ENCODE measurements at places on chromosomes 2 and 18.

DNA sequence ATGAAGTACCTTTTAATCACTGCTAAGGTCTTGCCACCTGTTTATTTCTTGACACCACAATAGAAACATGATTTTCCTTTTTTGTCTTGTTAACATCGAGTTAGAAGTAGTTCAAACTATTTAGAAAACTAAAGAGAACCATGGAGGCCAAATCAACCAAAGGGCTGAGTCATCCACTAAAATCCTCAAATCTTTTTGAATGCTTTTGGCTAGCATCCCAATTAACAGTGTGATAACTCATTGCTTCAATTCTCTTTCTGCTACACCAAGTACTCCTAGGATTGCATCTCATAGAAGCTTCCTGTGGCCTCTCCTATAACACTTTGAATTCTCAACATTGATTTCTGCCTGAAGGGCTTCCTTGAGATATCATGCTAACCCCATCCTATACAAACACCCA is 159.9 kb upstream of the MMADHC start:
- DNase-seq = no peak

GRCh38 chr18:49223837-49224529 is 236.5 kb downstream of the DYM start:
- DNase-seq = peak; percentile 6

- DNase-seq = no peak
Measured at GRCh38 chr2:96683972-96684820, 41.6 kb downstream of the FER1L5 start.

DNA sequence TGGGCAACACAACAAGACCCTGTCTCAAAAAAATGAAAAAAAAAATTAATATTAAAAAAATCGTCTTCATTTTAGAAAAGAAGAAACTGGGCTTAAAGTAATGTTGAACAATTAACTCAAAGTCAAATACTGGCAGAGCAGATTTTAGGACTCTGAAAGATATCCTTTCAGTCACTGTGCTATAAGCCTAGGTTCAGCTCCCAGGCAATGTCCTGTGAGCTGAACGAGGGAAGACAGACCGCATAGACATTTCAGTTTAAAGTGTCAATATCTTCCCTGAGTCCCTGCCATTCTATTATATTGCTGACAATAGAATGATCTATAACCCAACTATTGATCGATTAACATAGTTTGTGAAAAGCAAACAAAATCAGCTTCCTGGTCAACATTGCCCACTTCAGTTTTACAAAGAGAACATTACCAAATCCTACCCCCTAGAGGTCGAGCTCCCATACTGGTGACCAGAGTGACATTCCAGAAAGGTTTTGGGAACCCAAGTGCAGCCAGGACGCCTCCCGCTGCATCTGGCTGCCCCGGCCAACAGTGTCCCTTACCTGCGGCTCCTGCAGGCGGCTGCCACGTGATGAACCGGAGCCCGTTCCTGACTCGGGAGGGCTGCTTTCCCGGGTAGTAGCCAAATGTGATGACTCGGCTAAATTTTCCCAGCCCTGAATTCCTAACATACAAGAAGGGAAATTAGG is 639 bp downstream of the MRO start:
- peak; percentile 9 for DNase-seq

DNA sequence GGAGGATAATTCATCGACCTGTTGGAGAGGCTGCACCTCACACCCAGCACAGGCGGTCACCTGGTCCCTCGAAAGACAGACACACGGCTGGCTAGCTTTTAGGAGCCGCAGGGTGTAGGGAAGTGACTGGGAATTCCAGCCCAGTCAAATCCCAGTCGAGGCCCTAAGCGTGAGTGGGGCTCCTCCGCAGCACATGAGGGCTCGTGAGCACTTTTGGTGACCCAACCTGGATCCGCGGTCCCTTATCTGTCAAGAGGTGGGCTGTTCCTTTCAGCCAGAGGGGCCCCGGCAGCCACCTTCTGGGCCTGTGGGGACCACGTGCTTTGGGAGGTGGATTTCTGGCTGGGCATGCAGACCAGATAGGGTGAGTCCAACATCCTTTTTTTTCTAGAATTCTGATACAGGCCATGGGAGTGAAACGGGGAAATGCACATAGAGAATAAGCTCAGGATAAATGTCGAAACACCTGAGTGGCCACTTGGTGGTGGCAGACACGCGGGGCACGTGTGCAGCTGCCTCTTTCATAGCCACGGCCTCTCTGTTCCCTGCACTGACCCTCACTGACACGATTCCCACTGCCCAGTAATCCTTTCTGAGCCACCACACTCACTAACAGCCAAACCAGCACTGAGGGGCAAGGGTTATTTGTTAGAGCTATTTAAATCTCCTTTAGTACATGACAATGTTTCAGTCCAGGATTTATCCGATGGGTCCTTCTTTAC is 148.4 kb upstream of the PXDN start:
- no peak for DNase-seq

- no peak for DNase-seq
Measured at GRCh38 chr18:32422201-32422600, 48.5 kb downstream of the GAREM1 start.

- no peak for DNase-seq
Measured at GRCh38 chr2:128316777-128317180, 1.9 kb downstream of the HS6ST1 start.

GRCh38 chr18:76376225-76376624 is 118.8 kb downstream of the ZNF516 start:
- DNase-seq = no peak

DNA sequence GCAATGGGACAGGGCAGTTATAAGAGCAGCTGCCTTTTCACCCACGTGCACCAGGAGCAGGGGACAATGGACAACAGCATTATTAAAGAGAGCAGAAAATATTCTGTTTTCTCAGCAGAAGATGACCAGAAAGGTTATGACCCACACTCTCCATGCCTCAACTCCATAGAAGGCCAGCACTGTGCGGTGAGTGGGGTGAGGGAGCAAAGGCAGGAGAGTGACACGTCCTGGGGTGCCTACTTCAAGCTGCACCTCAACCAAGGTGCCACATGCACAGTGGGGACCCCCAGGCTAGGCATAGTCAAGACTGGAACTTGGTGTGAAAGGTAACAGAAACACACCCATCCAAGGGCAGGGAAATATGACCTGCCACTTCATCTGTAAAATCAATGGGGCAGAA is 50.4 kb downstream of the POLR1A start:
- DNase-seq = no peak

DNA sequence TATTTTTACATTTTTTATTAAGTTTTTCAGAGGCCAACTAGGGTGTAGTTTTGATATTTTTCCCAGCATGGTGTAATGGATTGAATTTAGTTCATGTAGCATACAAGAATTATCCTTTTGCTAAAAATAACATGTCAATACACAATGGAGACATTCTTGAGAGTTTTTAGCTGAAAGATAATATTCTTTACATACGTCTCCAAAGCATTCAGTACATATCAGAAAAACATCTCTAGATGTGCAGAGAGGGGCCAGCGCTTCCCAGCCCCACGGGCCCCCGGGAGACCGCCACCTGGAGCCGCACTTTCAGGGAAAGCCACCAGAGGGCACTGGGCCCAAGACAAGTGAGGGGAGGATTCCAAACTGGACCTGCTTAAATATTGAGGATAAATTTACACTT is 499.4 kb downstream of the GALR1 start:
- no peak for DNase-seq

DNA sequence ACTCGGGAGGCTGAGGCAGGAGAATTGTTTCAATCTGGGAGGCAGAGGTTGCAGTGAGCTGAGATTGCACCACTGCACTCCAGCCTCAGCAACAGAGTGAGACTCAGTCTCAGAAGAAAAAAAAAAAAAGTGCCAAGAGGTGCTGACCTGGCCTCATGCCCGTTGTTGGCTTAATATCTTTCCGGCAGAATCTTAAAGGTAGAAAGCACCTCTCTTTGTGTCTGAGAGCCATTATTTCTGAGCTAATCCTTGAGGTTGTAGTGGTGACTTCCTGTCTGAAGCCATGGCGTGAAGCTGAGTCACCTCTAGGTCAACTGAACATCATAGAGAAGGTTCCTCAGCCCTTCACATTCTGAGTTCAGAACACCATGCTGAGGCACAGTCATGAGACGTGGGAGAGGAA is 60.4 kb downstream of the WDSUB1 start:
- peak; percentile 39 for DNase-seq

DNA sequence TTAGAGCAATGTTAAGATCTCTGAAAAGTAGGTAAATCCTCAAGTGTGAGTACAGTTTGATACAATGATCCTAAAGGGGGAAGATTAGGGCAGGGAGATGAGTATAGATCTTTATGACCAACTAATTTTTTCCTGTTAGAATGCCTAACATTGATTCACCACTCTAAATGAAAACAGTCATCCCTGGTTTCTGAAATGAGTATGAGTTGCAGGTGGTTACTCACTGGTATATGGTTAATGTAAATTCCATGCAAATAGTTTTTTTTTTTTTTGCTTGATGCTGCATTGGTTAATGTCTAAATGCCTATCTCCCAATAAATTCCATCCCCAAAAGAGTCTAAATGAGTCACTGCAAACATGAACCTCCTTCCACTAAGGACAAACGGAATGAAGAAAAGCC is 55.0 kb upstream of the SERPINB2 start:
- peak; percentile 40 for DNase-seq

DNA sequence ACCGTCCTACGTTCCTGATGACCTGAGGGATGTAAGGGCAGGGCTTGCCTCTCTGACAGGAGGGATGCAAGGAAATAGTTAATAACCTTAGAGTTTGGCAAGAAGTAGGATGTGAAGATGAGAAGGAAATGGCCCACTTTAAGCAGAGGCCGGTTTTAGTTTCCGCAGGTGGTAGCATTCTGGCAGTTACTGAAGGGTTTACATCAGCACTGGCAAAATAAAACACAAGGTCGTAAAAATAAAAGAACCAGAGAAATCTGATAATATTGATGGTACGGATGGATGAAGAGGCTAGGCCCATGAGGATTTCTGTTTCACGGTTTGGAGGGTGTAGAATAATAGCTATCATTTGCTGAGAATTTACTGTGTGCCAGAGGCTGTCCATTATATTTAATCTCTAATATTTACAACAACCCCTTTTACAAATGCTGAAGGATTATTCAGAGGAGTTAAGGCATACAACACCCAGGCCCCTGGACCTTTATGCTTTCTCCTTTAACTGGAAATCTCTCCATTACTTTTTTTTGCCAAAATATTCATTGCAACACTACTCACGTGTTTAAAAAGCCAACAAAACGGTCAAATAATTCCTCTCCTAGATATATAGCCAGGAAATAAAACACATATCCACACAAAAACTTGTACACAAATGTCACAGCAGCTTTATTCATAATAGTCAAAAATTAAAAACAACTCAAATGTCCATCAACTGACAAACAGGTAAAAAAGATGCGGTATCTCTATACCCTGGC is 28.5 kb downstream of the DAPL1 start:
- DNase-seq = no peak

GRCh38 chr18:3624935-3625741 is 175.2 kb downstream of the TGIF1 start:
- peak; percentile 91 for DNase-seq

DNA sequence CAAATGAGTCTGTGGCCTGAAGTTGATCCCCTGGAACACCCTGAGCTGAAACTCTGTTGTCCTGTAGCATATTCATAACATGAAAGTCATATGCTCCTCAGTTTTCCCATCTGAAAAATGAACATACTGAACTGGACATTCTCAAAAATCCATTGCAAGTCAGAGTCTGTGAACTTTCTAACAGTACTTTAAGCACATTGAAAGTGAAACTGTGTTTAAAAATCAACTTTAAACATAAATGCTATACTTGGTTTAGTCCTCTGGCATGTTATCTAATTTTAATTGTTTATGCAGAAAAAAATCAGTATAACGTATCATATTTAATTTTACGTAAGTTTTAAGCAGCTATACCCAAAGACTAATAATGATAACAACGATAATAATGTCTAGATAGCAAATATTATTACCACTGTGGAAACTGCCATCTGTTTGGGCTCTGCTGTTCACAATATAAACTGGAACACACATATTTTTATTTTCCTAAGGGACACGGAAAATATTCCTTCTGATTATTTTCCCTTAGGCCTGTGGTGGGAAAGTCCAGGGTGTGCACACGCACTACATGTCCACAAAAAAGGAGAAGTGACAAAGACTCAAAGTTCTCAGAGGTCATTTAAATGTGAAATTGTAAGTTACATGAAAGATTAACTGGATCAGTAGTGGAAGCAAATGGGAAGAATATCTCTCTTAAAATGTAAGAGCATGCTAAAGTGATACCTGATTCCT is 56.1 kb upstream of the TTN start:
- no peak for DNase-seq

- DNase-seq = no peak
Measured at GRCh38 chr18:79117385-79117784, 48.2 kb downstream of the ATP9B start.

- no peak for DNase-seq
Measured at GRCh38 chr2:77725045-77725444, 202.9 kb upstream of the LRRTM4 start.

DNA sequence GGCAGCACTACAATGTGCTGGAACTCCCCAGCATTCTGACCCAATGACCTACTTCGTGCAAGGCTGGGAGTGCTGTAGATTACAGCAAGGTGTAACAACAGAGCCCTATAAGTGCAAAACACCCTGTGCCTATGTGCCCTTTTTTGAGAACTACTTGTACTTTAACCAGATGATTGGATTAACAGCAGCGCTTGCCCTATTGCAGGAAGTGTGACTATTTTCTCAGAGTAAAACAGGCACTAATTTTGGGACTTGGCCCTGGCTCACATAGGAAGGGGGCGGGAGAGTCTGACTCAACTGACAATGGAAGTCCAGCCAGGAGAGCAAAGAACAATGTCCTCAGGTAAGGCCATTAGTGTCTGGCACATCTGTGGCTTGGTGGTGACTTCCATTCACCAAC is 35.6 kb upstream of the RNF125 start:
- no peak for DNase-seq

DNA sequence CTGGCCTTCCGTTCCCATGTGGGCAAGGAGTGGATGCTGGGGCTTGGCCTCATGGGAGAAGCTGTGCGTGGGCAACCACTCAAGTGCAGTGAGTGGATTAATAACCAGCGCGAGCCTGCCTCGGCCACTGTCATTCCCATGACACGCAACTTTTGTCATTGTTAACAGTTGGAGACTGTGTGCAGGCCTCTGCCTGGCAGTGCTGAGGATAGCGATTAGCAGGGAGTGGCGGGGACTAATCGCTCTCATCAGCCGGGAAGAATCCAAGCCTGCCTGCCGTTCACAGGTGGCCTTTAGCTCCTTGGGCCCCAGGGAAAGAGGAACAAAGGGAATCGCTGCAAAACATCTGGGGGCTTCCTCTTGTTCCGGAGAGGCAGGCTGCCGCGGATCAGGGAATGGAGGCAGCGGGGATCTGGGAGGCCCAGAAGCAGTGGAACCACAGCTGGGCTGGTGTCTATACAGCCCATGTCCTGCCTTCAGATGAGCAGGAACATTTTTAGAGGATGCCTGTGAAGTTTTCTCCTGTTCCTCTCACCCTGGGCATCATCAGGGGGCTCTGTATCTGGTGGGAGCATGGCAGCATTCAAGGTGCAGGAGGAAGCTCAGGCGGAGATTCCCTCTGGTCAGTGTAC is 53.8 kb downstream of the CTIF start:
- DNase-seq = no peak

DNA sequence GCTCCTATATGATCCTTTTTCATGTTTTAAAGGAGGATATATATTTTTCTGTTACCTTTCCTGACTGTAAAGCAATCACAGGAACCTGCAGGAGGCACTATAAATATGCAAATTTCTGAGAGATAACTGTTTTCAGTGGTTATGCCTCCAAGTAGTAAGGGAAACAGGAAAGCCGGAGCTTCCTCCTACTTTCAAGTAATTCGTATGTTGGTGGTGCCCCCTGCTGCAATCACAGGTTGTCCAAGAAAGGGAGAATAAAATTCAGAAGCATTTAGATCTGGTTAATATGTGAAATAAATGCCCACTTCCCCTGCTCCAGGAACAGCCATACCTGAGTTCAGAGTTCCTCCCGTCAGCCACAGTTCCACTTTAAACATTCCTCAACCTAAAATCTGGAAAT is 12.0 kb upstream of the BCL11A start:
- DNase-seq = no peak
